ENCODE measurements at places on chromosomes 3 and 15.

DNA sequence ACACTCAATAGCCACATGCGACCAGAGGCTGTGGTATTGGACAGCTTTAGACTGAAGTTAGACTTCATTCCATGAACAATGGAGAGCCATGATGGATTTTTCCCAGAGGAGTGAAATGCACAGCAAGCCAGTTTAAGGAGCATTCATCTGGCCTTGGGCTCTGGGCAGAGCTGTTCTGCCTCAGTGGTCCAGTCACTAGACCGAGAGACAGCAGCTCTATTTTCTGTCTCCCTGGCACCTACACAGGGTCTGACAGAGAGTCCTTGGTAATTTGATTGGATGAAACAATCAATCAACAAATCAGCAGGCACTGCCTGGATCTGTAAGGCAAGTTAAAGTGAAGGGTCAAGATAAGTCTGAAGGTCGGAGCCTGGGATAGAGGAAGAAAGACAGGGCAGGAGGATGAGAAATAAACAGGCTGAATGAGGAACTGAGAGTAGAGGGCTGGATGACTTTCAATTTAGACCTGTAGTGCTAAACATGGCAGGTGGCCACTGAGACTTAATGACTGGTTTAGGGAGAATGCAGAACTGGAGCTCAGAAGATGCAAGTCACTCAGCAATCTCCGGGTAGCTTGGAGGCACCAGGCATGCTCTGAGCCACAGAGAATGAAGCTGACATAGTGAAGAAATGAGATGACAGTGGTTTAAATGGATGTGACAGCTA, 98.5 kb upstream of the SLC25A36 start:
- DNase-seq = peak; percentile 10

DNA sequence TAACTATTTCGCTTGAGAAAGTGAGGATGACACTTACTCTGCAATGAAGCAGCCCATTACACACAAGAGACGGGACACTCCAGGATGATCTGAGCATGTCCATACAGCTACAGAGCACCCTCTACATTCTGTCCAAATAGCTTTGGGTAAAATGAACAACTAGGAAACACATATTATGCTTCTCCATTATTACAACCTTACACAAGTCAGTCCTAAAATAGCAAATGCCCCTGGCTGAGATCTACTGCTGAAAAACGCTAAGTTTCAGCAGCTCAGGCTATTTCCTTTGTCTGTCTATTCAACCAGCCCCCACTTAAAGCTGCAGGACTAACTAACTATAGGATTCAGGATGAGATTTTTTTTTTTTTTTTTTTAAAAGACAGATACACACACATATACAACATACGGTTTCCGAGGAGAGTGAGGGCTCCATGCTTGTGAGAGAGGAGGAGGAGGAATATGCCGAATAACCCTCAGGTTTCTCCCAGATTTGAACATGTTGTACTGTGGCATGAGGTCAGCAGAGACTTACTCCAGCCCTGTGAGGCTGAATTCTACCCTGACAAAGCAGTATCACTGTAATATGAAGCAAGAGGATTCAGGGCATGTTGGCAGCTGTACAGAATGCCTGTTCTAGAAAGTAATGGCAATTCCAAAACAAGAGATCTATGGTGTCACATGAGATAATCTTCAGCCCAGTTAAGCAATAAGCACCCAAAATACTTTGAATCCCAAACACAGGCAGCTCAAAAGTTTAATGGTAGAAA, 117.3 kb upstream of the PLXND1 start:
- DNase-seq = no peak

GRCh38 chr3:36693670-36694069, 70.7 kb downstream of the DCLK3 start:
- DNase-seq = no peak

DNA sequence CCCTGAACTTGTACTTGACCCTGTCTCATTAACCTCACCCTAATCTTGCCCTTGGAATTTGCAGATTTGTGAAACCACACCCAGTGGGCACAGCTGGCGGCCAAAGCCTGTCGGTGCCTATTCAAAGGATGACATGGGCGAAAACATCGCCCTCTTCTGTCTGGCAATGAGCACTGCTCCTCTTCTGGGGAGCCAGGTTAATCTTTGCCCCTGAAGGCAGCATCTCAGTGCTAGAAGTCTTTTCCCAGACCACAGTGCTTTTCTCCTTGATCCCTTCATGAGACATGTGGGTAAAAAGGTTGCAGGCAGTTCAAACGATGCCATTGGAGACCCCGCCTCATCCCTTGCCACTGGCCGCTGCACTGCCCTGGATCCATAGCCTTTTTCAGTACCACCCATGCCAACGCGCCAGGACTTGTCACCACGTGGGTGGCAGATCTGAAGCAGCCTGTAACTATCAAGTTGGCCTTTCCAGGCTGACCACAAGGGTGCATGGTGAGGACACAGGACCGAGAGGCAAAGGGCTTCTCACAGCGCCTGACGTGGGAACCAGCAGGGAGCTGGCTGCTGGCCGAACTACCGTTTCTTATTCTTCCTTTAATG, 6.5 kb upstream of the DNASE1L3 start:
- peak; percentile 56 for DNase-seq

DNA sequence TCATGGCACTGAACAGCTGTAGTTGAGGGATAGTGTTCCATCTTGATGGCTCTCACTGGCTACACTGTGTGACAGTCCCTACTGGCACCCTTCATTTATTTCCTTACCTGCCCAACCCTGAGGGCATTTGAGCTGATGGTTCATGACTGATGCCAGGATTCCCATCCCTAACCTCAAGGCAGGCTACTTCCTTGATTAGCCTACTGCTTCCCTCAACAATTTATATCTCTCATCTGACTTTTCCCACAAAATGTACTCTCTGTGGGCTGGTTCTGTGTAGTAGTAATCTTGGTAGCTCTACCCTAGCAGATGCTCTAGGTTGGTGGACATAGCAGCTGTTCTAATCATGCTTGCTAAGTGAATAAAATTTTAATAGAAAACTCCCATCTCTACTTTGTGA, 106.0 kb downstream of the THRB start:
- DNase-seq = no peak

GRCh38 chr3:14131134-14131533, 6.3 kb downstream of the TMEM43 start:
- DNase-seq = no peak

DNA sequence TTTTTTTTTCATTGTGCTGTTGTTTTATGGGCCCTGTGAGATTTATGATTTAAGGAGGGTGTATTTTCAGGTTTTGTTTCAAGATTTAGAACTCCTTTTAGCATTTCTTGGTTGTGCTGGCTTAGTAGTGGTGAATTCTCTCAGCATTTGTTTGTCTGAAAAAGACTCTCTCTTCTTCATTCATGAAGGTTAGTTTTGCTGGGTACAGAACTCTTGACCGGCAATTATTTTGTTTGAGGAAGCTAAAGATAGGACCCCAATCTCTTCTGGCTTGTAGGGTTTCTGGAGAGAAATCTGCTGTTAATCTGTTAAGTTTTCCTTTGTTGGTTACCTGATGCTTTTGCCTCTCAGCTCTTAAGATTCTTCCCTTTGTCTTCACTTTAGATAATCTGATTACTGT, 46.9 kb downstream of the LYSMD4 start:
- no peak for DNase-seq

- no peak for DNase-seq
Measured at GRCh38 chr15:32646291-32646690, 4.8 kb downstream of the SCG5 start.

DNA sequence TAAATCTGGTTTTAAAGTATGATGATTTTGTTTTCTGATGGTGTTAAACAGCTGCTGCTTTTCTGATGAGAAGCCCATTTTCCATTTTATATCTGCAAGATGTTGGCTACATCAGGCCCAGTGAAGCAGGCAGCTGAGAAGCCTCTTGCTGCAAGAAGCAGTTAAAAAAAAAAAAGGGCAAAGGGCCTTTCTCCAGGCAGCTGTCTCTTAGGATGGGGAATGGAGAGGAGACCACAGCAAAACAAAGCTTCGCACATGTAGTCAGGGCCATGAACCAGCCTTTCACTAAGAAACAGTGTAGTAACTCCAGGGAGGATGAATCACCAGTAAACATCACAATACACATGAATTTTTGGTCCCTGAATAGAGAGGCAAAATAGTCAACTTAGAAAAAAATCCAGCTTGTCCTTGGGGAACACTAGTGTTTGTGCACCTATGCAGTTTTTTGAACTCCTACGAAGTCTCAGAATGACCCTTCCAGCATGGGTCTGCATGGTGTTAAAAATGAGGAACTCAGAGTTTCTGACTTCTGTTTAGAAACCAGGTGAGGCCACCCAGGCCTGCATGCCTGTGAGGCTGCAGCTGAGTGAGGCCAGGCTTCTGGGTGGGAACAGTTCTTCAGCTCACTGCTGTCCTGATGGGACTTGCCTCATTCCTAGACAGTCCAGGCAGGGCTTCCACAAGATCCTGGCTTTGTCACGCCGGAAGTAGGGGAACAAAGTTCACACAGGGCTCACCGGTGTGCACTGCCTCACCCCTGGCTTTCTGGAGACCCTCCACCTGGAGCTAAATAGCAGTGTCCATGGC, 518.7 kb downstream of the MCTP2 start:
- no peak for DNase-seq

DNA sequence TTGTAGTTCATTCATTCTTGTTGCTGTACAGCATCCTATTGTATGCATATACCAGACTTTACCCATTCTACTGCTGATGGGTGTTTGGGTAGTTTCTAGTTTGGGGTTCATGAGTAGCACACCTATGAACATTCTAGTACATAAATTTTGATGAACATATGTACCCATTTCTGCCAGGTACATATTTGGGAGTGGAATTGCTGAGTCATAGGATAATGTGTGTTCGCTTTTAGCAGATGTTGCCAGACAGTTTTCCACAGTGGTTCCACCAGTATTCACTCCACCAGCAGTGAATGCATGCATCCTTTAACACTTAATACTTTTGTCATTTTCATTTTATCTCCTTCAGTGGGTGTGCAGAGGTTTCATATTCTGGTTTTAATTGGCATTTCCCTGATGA, 3.4 kb upstream of the SCN5A start:
- no peak for DNase-seq

- no peak for DNase-seq
Measured at GRCh38 chr3:195096484-195097330, 174.3 kb downstream of the XXYLT1 start.

- DNase-seq = no peak
Measured at GRCh38 chr15:25731411-25731810, 131.7 kb downstream of the ATP10A start.

DNA sequence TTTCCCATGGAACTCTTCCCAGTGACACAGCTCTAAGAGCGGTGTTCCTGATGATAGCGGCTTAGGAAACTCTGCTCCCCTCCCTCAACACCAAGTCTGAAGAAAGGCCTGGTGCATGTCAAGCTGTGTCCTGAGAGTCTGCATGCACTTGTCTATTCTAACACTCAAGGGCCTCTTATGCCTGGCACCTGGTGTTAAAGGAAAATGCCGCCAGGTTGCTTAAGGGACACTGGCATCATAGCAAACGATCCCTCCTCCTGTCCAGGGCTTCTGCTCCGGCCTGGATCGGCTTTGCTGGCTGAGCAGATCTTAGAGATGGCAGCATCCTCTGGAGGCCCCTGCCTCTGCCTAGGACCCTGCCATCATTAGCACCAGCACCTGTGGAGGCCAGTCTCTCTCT, 121.7 kb downstream of the MEGF11 start:
- DNase-seq = no peak

- DNase-seq = no peak
Measured at GRCh38 chr3:6734395-6734746, 126.5 kb upstream of the GRM7 start.

GRCh38 chr3:97948351-97949109, 23.7 kb downstream of the RIOX2 start:
- DNase-seq = no peak

DNA sequence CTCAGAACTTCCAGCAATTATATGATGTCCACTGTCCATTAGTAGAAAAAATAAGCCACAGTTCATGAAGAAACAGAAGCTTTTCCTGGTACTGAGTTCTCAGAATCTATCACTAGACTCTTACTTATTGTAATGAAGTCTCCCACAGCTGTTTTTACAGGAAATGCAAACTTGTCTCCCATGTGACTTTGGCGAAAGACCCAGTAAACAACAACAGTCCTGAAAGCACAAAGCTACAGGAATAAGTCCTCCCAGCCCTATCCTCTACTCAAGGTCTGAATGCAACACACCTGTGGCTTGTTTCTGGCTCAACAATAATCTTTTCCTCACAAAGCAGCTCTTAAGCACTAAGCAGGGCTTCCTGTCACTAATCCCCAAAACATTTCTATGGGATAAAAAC, 55.9 kb downstream of the EOMES start:
- no peak for DNase-seq

GRCh38 chr3:16236030-16236639, 28.6 kb downstream of the DPH3 start:
- no peak for DNase-seq

DNA sequence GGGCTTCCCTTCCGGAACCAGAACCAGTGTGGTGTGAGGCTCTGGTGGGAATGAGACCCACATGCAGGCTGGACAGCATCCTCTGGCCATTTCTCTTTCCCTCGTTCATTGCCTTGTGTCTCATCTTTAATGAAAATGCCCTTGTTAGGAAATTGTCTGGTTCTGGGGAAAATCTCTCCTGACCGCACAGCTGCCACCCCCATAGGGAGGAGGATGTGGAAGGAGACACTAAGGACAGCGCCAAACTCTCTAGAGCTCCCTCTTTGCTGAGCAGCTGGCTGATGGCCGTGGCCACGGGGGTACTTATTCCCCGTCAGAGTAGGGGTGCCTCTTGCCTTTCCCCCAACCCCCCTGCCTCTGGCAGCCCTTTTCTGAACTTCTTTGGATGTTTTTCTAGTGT, 297.6 kb upstream of the C2CD4B start:
- DNase-seq = no peak

GRCh38 chr3:105907777-105908176, 39.0 kb upstream of the CBLB start:
- DNase-seq = no peak

GRCh38 chr3:189276444-189277219, 104.9 kb downstream of the TPRG1 start:
- DNase-seq = no peak

DNA sequence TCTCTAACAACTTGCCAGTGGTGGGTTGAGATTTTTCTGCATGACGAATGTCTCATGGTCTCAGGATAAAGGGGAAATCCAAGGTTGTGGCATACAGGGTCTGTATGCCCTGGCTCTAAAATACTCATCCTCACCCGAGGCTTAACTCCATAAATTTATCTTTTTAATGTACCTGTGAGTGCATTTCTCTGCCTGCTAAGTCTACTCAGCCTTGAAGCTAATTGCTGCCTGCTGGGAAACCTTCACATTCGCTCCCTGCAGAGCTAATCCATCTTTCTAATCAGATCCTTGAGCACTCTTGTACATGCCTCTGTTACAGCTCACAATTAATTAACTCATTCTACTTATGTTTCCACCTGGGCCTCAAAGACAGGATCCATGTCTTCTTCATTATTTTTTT, 93.8 kb downstream of the CMSS1 start:
- DNase-seq = no peak

GRCh38 chr3:182740710-182741109, 52.6 kb upstream of the ATP11B start:
- DNase-seq = no peak

GRCh38 chr15:37019479-37020433, 80.6 kb downstream of the MEIS2 start:
- no peak for DNase-seq
